Endothelial cell (in vitro differentiated cells): ENCODE measurements at places on chromosomes 2 and 18. TPM values are rescaled to one million over a fixed set of nuclear protein-coding genes. Genes with fewer than 3 reads are reported as not detected.

IL1R2 gene
- total RNA-seq: not detected

GRCh38 chr2:24334245-24334633 is 26.1 kb downstream of the ITSN2 start:
- DNase-seq: no peak

GRCh38 chr2:73982140-73982617 is 2.5 kb upstream of the TET3 start:
- no peak for DNase-seq

DNA sequence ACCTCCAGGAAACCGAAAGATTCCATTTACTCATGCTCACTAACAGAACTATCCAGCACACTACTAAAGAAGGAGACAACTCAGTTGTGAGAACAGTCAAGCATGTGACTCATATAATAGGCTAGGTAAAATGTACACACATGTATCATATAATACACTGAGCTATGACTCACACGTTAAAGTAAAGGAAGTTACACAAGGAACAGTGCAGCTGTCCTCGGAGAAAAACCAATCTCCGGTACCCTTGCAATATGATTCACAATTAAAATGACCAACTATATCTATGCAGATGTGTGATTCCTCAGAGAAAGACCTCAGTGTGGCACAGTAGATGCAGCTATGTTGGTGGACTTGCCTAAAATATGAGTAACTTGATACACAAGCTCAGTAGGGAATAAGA is 76.5 kb downstream of the STRN start:
- DNase-seq: no peak

DNA sequence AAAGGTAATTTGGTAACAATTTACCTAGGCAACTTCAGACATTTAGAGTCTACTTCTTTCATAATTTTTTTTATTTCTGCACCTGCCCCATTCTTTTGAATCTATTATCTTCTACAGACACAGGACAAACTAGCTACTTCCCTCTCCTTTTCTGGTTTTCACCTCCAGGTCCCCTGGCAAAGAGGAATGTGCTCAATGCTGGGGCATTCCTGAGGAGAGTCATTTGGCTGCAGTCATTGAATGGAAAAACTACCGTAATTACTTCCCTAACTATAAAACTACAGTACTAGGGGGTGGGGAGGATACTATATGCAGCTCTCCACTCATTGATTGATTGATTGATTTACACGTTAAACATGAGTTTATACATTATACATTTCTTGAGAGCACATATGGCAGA is 11.2 kb upstream of the ARHGAP28 start:
- DNase-seq: no peak

- DNase-seq: no peak
These were observed 876 bp upstream of the CAVIN2 start for GRCh38 chr2:191847764-191848163.

DNA sequence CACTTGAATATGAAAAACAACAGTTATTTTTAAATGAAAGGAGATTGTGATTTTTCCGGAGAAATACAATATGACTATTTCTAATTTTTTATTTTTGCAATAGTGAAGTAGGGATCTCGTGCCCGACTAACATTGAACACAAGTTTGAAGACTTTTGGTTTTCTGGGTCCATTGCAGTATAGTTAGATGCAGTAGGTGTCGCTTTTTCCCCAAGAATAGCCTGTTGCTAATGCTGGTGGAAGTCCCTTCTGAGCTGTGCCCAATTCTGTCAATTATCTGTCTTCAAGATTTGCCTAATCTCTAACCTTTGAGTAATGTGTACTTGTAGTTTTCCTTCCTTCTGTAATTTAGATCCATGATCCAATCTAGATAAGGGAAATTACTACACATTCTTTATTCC is 36.5 kb downstream of the SEMA4F start:
- DNase-seq: peak; percentile 57

- DNase-seq: no peak
These were observed 5.5 kb upstream of the MAP4K4 start for GRCh38 chr2:101692041-101692440.

GRCh38 chr2:86283411-86284030 is 53.9 kb downstream of the REEP1 start:
- no peak for DNase-seq

DNA sequence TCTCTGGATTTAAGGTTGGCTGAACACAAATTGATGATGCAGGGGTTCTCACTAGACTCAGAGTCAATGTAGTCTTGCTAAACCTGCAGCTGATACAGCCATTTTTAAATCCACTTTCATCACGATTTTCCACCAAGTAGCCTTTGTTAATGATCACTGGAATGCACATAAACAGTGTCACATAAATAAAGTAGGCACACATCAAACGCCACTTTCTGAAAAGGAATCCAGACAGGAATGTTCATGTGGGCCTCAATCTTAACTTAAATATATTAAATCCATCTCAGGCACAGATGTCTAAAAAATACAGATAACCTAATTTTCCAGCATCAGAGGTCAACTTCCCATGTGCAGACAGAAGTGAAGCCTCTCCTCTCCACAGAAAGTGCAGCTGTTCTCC is 58.3 kb downstream of the LAMA1 start:
- DNase-seq: no peak

DNA sequence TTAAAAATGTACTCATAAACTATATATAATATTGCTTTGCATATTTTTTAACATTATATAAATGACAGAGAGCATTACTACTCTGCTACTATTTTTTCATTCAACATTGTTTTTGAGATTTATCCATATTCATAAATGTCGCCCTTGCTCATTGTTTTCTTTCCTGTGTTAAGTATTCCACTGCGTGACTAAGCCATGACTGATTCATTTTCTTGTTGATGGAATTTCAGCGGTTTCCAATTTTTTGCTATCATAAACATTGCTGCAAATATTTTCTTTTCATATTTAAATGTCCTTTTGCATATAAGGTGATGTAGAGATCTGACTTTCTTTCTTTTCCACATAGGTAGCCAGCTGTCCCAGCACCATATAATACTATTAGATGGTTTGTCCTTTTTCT is 57.6 kb downstream of the SFXN5 start:
- DNase-seq: no peak

DNA sequence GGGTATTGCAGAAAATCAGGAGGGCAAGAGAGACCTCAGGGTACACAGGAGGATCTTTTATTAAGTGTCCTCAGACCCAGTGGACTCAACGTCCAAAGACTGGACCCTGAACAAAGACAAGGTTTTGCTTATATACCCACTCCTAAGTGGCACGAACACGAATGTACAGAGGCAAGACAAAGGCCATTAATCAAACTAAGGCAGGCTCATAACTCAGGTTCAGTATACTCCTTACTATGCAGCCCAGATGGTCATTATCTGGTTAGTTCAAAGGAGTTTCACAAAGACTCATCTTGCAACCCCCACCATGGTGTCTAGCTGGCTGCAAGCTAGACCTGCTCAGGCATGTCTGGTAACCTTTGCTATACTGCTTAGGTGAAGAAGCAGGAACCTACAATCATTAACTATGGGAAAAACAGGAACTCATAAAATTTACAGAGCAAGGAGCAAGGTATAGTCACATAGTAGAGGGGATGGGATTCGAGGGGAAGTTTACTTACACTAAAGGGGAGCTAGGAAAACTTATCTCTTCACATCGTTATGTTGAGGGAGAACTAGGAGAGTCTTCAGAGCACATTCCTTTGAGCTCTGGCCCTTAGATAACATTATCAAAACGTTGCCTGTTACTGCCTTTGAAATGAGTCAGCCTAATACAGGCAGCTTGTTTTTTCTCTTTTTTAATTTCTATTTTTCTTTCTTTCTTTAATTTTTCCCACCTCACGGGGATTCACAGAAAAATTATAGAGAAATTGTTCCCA is 33.9 kb downstream of the SLC4A3 start:
- no peak for DNase-seq
